ENCODE measurements at places on chromosomes 5 and 9. TPM values are rescaled to one million over a fixed set of nuclear protein-coding genes. Genes with fewer than 3 reads are reported as not detected.
A peak's percentile ranks its signal among the peaks of the same experiment; 100 is the strongest.

- no peaks in the 10 kb centered on the region for H3K27me3 ChIP-seq
- DNase-seq: no peak
- no peaks in the 10 kb centered on the region for H3K36me3 ChIP-seq
- H3K27ac ChIP-seq: no peak overlapping the region
- no peak overlapping the region for H3K4me3 ChIP-seq
Observed at GRCh38 chr5:125065741-125066140, 319.3 kb upstream of the ZNF608 start.

GRCh38 chr9:38649731-38650363, 29.5 kb upstream of the ANKRD18A start:
- no peak for DNase-seq
- no peaks in the 10 kb centered on the region for H3K36me3 ChIP-seq

- no peaks in the 10 kb centered on the region for H3K4me1 ChIP-seq
- peaks cover 23% of the 10 kb centered on the region for H3K27me3 ChIP-seq
- peak; percentile 52 for DNase-seq
- no peak overlapping the region for H3K27ac ChIP-seq
Observed at GRCh38 chr5:175464074-175464941, 14.1 kb upstream of the SFXN1 start.

Gene CMBL
- total RNA-seq: 17.2 TPM

All from A673 (cell line).